ENCODE measurements at places on chromosomes 7 and 10. TPM values are rescaled to one million over a fixed set of nuclear protein-coding genes. Genes with fewer than 3 reads are reported as not detected.

The OR13A1 gene
- not detected for total RNA-seq

The ZNF862 gene
- total RNA-seq = 8.0 TPM

GRCh38 chr10:95741807-95742467 lies 14.0 kb upstream of the ENTPD1 start:
- DNase-seq = peak; percentile 77

- no peak for DNase-seq
Observed at GRCh38 chr7:46654546-46655443, 733.7 kb upstream of the IGFBP3 start.

GRCh38 chr10:69663369-69663947 lies 33.4 kb downstream of the FAM241B start:
- DNase-seq = no peak

DNA sequence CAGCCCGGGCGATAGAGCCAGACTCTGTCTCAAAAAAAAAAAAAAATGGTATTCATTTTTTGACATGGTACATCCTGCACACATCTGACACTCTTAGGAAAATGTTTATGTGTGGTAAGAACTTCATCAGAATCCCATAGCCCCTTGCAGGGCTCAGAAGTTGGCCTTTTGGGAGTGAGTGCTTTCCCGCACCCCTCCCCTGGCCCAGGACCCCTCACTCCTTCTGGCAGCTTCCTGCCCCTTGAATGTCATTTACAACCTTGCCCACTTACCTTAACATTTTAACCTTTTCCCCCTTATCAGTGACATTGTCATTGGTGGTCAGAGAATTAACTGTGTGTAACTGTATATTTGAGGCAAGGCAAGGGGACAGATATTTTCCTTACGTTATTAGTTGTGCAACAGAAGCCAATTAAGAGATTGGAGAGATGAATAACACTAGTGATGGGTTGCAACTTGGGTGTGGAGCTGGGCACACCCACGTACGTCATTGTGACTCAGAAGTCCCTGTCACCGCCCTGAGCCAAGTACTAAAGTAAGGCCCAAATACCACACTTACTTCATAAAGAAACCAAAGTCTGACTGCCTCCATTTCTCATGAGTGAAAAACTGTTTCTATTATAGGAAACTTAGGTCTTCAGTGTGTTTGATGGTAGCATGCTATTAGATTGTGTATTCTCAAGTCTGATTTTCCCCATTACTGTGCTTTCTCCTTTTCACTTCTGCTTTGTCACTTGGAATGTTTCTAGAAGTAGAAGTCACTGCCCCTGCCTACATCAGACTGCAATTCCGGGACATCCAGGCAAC lies 31.6 kb downstream of the OGDH start:
- peak; percentile 96 for DNase-seq

DNA sequence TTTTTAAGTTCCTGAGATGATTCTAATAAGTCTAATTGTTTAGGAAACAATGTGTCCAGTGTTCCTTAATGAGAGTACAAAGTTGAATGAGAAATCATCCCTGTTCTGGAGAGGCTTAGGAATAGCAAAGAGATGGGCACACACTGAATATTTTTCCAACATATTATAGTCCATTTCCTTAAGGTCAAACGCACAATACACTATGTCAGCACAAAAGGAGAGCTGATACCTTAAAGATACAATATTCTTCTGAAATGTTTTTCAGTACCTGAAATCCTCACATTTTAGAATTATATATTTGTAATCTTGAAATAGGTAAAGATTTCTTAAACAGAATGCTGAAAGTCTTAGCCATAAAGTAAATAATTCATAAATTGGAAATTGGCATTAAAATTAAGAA lies 183.2 kb downstream of the GRM3 start:
- DNase-seq = no peak

- DNase-seq = no peak
Observed at GRCh38 chr7:156437021-156437614, 203.5 kb upstream of the RNF32 start.

- peak; percentile 95 for DNase-seq
Observed at GRCh38 chr7:56046721-56047445, 4.4 kb downstream of the PSPH start.

DNA sequence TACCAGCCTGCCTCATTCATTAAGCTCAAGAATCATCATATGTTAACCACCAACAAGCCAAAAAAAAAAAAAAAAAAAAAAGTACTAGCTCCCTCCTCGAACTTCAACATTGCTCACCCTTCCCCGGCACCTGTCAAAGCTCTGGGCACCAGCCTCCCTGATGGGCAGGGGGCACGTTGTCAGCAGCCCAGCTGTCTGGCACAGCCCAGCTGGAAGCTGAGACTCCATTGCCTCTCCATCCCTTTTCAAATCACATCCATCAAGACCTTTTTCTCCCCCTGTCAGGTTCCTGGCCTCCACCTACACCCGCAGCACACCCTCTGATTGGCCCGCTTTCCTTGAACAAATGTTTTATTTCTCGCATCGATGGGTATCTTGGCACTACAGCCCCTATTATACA lies 913.3 kb upstream of the AUTS2 start:
- DNase-seq = no peak

DNA sequence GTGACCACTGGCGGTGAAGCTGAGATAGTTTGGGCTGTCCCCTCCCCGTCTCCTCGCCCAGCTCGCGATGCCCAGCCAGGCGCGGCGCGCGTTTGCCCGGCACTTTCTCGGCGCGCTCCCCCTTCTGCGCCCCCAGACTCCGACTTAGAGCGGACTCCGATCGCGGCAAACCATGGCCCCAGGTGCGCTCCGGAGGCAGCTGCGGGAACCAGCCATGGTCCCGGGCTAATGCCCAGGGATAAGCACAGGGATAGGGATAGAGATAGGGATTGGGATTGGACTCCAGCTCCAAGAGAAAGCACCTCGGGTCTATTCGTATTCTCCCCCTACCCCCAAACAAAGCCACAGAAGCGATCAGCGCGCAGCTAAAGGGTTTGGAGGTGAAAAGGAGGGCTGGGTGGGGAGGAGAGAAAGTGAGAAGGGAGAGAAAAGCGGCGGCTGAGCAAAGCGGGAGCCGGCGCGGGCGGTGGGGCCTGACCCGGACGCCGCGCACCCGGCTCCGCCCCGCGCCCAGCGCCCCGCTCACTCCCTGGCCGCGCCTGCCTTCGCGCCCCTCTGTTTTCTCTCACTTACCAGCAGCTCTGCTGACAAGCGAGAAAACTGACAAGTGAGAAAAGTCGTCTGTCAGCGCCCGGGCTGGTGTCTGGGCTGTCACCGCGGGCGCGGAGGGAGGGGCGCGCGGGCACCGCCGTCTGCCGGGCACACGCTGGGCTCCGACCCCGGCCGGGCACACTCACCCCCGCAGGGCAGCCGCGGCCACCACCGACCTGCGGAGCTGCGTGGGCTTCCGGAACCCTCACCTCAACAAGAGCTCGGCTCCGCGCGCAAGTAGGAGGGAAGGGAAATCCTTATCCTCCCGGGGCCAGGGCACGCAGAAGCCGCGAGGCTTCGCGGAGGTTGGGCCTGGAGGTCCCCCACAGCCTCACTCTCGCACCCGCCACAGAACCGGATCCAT lies at the start of gene PDE1C:
Gene PDE1C (minus strand): TSS at position 2 of the 955 bp plus-strand sequence.
- no peak for DNase-seq

DNA sequence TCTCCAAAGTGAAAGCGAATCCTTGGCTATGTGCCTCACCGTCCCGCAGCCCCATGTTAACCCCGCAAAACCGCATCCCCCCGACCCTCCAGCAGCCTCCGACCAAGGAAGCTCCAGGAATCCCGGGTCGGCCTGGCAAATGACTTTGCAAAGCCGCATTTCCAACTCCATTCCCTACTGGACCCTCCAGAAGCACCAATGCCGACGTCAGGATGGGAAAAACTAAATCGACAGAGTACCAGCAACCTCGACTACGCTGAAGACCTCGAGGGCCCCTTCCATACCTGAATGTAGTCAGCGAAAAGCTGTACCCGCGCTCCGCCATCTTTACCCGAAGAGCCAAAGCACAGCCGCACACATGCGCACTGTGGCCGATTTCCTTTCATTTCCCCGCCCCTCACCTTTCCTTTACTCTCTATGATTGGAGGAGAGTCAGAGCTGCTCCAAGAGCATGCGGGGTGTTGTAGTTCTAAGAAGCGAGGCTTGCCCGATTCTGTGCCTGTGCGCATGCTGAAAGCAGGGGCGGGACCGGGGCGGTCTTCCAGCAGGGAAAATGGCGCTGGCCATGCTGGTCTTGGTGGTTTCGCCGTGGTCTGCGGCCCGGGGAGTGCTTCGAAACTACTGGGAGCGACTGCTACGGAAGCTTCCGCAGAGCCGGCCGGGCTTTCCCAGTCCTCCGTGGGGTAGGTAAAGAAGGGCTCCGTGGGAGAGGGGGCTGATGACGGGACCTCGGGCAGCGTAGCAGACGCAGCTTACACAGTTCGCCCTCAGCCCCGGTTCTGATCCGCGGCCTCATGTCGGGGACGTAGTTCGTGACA lies at the start of the genes MRPL32 and PSMA2:
Gene MRPL32 (plus strand): TSS at position 543 of the 818 bp plus-strand sequence. CDS start 11 bp downstream, at position 554.
Gene PSMA2 (minus strand): TSS at position 341 of the 818 bp plus-strand sequence. CDS start 16 bp downstream, at position 325.
- peak; percentile 97 for DNase-seq

DNA sequence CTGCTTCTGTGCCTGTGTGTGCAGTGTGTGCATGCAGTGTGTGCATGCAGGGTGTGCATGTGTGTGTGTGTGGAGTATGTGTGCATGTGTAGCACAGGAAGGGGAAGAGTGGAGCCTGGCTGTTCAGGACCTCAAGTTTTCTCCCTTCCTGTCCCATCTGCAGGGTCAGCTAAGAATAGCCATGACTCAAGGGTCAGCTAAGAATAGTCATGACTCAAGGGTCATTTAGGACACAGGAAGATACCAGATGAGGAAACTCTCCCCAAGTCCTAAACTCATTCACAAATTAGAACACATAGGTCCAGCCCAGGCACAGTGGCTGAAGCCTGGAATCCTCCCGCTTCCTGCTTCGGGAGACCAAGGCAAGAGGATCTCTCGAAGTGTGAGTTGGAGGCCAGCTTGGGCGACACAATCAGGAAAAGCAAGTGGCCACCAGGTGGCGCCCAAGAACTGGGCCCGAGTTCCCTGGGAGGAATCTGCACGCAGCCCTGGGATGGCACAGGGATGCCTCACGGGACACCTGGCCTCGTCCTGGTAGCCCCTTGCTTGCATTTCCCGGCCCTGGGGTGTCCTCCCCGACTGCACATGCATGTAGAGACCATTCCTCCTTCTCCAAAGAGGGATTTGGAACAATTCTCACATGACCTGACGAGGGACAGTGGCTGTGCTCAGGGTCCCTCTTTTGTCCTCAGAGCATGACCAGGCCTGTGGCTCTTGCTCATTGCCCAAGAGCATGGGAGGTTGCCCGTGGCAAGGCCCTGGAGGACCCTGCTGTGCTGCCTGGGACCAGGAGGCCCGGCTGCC lies 21.4 kb upstream of the VOPP1 start:
- DNase-seq = peak; percentile 58
